ENCODE measurements at places on chromosomes 5 and 9. TPM values are rescaled to one million over a fixed set of nuclear protein-coding genes. Genes with fewer than 3 reads are reported as not detected.

TMEM215 gene
- polyA plus RNA-seq: 1.4 TPM

CYSRT1 gene
- 2.5 TPM for polyA plus RNA-seq

SV2C gene
- polyA plus RNA-seq: not detected

HARS1 gene
- 53.2 TPM for polyA plus RNA-seq
